ENCODE measurements at places on chromosomes 1 and 21.

DNA sequence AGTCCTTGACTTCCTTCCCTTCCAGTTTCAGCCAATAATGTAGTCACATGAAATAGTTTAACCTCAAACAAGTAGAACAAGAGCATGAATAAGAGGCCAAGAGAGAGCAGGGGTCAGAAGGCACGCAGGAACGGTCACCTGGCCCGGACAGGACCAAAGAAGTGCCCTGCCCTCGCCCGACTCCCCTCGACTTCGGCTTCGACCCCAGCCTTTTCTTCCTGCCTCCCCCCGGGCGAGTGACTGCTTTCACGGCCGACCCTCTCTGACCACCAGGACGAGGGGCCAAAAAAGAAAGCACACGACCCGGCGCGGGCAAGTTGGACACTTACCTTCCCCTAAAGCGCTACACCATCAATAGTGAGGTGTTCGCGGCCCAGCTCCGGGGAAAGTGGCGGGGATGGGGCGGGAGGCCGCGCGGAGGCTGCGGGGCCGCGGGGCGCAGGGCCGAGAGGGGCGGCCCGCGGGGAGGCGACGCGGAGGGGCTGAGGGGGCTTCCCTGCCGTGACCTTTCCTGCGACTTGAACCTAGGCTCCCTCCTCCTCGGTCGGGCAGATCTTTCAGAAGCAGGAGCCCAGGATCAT lies 519 bp downstream of the RERE start:
- DNase-seq: peak; percentile 50

DNA sequence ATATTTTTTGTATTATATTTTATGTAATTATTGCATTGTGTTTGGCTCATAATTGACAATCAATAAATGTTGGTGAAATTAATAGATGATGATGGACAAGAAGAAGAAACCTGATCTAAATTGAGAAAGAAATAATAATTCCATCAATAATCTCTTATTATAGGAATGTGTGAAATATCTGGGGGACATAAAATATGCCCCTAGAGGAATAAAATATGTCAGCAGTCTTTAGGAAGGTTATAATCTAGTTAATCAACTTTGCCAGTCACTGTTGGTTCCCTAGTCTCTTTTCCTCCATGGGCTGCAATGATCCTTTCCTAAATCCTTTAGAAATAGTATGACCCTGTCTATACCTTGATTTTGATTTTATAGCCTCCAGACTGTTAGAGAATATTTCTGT lies 549.7 kb upstream of the ADGRL4 start:
- no peak for DNase-seq

DNA sequence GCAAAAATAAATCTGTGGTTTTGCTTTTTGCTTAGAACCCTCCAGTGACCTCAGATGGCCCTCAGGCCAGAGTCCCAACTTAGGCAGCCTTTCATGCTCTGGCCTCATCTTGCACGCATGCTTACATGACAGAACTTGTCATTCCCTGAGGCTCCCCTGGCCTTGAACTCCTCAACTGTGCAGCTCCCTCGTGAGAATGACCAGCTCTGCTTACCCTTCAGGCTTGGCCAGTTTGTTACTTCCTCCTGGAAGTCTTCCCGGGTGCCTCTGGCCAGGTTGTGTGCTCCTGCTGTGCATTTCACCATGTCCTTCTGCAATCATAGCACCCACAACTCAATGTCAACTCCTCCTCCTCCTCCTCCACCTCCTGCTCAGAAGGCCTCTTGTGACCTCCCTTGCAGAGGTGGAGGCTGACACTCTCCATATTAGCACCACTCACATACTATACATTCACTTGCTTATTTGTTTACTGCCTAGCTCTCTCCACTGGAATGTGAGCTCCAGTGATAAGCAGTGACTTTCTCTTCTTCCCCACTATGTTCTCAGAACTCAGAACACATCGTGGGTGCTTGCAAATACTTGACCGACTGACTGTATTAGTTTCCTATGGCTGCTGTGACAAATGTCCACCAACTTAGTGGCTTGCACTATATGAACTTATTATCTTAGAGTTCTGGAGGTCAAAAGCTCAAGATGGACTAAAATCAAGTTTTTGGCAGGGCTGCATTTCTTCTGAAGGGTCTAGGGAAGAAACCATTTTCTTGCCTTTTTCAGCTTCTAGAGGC lies 41.9 kb downstream of the RCSD1 start:
- DNase-seq: no peak

DNA sequence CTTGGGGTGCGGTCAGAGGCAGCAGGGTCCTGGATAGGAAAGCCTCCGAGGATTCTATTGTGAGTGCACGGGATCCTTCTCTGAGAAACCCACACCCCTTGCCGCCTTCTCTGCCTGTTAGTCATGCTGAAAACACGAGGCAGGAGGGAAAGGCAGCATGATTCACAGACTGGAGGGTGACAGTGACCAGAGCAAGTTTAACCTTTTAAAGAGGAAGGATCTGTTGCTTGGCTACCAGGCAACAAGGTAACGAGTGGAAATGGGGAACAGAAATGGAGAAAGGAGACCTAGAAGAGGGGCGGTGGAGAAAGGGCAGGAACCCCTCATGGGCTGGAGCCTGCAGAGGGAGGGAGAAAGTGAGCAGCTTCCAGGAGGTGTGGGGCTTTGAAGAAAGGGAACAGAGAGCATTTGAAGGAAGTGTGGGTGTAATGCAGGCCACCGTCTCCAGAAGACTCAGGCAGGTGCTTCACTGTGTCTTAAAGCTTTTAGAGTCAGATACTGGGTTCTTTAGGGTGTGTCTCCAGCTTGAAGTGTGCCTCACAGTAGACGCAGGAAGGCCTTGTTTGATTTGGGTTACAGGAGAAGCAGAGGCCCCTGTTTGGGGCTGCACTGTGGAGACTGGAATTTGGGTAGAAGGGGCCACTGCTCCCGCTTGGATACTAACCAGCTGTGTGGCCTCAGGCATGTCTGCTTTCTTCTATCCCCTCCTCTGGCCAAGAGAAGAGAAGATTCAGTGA lies 19.1 kb downstream of the OPTC start:
- no peak for DNase-seq

- DNase-seq: no peak
These were observed 339.9 kb downstream of the NTNG1 start for GRCh38 chr1:107480548-107481415.

DNA sequence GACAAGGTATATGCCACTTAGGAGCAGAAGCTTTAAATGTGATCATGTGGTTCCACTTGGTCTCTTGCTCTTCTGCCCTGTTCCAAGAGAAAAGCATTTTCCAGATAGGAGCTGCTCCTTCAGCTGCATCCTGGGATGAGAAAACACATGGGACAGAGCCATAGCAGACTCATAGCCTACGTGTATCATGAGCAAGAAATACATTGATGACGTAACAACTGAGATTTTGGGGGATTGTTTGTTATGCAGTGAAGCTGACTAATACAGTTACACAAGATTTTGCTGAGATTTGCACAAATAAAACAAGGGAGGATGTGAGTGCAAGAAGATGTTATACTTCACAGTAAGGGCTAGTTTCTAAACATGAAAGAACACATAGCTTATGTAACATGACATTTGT lies 36.0 kb upstream of the IRF2BP2 start:
- no peak for DNase-seq

- peak; percentile 47 for DNase-seq
These were observed 1.1 kb downstream of the ERO1B start for GRCh38 chr1:236280438-236281197.

DNA sequence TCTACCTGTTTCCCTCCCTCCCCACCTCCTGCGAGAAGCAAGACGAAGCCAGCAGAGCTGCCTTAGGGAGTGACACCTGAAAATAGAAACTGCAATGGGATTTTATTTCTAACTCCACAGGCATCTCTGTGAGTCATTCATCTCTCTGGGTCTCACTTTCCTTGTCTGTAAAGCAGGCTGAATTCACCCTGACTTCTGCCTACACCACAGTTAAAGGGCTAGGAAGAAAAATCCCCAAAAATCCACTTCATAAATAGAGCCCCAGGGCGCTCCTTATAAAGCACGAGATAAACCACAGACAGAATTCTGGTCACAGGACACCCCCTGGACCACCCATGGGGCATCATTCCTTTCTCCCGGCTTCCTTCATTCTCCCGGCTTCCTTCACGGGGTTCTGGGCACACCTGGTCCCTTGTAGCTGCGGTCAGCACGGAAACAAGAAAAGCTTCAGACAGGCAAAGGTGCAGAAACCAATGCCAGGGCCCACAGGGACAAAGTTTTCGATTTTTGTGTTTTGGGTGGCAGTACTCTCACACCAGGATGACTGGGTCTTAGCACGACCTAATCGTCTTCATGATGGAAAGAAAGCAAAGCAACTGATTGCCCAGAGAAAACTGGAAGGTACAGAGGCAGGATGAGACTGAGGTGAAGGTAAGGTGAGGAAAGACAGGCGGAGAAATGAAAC lies 2.8 kb upstream of the H6PD start:
- DNase-seq: no peak

GRCh38 chr21:45536301-45537081 lies 5.7 kb downstream of the SLC19A1 start:
- no peak for DNase-seq

DNA sequence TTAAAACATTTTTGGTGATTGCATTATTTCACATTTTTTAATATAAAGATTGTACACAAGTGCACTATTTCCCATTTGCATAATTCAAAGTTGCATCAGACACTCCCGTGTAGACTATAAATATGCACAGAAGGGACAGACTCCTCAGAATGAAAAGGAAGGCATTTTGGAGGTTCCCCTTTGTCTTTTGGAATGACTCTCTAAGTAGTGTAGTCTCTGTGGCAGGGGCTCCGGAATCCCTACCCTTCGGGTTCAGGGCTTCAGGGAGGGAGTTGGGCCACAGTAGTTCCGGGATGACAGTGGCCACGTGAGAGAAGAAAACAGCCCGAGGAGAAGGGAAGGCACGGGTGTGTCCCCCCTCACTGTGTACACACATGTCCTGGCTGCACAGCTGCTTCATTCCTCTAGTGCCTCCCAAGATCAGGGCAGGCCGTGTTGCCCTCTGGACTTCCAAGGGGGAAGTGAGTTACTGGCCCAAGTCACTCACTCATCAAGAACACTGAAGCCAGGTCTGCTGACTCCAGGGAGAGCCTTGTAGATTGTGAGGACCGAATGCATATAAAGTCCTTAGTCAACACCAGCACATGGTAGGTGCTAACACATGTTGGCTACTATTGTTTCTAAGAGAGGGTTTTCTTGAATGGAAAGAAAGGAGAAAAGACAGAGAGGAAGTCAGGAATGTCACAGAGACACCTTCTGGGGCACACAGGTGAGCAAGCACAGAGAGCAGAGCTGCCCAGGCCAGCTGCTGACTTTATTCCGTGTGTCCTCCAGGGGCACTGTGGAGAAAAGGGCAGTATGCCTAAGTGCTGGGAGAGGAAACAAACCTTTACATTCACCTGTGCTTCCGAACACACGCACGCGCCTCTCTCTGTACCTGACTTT lies 39.8 kb downstream of the LHX4 start:
- DNase-seq: peak; percentile 35

DNA sequence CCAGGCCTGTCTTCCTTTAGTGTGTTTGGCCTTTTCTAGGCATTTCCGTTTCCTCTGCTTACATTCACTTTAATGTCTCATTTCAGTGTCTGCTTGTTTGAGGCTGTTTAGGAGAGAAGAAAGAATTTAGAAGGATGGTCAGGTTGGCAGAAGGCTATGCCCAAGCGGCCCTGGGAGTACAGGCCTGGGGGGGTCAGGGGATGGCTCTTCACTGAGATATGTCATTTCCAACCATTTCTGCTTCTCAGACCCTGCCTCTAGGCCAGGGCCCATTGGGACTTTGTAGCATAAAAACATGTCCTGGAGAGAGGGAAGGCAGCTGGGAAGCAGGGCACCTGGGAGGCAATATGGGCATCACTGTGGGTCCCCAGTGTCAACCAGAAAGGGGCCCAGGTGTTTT lies 86.0 kb downstream of the DDX20 start:
- no peak for DNase-seq

GRCh38 chr1:201212056-201212455 lies 21.4 kb downstream of the IGFN1 start:
- DNase-seq: no peak

GRCh38 chr1:182229451-182229850 lies 162.1 kb downstream of the GLUL start:
- no peak for DNase-seq

- DNase-seq: no peak
These were observed 27.4 kb downstream of the ELF3 start for GRCh38 chr1:202037706-202038296.

GRCh38 chr1:203993256-203993655 lies 79.7 kb upstream of the SOX13 start:
- no peak for DNase-seq

- peak; percentile 78 for DNase-seq
These were observed 135.9 kb downstream of the TM2D1 start for GRCh38 chr1:61588736-61589672.

GRCh38 chr1:167905671-167906070 lies 8.3 kb downstream of the ADCY10 start:
- no peak for DNase-seq

- DNase-seq: no peak
These were observed 320.2 kb downstream of the PDE4B start for GRCh38 chr1:66112744-66113400.
